CD4-positive, alpha-beta T cell (primary cell): ENCODE measurements at places on chromosomes 11 and 22.

DNA sequence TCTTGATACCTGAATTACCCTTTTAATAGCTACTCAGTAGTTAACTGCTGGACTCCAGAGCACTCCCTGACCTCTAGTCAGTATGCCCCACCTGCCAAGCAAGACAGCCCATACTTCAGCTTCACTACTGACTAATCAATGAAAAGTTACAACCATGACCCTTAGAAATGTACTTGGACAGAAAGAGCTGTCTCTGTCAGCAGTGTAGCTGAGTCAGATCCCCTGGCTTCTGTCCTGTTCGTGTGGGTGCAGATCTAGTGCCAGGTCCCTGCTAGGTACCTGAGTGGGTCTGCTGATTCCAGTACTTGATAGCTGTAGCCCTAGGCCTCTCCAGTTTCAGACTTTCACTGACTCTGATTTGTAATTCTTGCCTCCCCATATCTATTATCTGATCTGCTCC, 265.8 kb upstream of the POU2AF2 start:
- DNase-seq, result no peak

GRCh38 chr11:120929664-120930154, 94.2 kb upstream of the TBCEL start:
- peak; percentile 25 for DNase-seq

DNA sequence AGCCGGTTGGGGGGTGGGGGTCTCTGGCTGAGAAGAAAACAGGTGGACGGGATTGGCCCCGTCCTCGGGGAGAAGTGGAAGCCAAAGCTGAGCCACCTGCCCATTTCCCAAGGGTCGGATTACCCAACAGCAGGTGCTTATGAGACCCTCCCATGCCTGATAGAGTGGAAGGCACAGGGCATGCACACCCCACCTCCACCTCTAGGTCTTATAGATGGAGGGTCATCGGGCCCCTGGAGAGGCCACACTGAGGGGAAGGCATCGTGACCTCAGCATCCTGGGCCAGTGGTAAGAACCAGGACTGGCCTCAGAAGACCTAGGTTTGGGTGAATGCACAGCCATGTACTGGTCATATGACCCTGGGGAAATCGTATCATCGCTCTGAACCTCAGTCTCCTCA, 85.9 kb downstream of the BUD13 start:
- no peak for DNase-seq

DNA sequence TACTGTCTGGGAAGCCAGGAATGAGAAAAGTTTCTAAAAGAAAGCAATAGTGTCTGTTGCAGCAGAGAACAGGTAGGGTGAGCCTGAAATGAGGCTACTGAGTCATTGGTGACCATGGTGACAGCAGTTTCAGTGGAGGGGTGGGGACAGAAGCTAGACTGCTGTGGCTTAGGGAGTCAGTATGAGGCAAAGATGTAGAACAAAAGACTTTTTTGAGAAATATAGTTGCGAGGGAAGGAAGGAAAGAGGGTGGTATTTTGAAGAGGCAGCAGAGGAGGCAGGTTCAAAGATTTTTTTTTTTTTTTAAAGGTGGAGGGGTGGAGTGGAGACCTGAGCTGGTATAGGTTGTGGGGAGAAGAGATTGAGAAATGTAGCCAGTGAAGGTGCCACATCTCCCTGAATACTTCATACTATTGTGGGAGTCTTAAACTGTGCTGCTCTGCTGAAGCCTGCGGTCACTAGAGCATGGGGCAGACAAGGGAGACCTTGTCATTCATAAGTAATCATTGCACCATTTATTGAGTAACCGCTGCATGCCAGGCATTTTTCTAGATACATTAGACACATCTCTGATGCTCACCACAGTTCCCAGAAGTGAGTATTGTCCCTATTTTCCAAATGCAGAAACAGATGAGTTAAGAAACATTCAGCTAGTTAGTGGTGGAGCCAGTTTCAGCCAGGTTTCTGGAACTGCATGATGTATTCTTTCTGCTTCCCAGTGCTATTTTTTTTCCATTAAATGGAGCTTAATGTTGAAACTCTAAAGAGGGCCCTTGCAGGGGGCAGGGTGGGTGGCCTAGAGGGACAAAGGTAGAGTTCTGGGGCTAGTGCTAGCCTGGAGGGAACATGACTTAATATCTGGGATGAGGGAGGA, 49.9 kb downstream of the STIM1 start:
- peak; percentile 79 for DNase-seq

DNA sequence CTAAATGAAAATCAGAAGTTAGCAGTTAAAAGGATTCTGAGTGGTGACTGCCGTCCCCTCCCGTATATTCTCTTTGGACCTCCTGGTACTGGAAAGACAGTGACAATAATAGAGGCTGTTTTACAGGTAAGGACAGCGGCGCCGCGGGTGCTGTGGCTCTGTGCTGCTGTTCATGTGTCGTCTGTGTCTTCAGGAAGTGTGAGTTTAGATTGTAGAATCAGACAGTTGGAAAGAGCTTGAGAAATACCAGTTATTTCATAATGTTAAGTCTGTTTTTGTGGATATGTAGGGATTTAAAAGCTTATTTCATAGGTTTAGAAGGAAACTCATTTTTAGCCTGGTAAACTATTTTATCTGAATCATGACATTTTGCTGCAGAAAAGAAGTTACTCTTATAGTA, 27.4 kb upstream of the PANX2 start:
- DNase-seq, result no peak

GRCh38 chr11:13338427-13339069, 61.0 kb downstream of the BMAL1 start:
- no peak for DNase-seq

DNA sequence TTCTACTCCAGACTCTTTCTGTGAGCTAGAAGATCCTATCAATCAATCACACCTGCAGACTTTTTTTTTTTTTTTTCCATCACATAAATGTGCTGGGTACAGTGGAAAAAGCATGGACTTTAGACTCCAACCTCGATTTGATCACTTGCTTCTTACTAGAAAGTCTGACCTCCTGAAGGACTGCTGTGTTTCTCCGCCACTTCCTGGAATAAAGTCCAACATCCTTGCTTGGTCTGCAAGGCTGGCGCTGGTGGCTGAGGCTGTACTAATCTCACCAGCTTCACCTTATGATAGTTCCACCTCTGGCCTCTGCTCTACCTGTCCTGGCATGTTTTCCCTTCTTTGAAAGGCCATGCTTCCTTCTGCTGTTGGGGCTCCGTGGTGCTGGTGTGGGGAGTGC, 60.9 kb upstream of the SESN3 start:
- DNase-seq, result no peak

DNA sequence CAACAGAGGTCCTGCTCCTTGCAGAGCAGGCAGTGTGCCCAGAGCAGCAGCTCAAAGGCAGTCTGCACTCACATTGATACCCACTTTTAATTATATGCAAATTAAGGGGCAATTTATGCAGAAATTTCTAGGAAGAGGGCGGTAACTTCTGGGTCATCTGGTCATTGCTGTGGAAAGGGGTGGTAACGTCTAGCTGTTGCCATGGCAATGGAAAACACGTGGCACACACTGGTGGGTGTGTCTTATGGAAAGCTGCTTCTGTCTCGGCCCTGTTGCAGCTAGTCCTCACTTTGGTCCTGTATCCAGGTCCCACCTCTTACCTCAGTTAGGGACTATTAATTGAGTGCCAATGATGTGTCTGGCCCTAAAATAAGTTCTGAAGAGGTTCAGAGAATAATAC, 36.8 kb downstream of the BARX2 start:
- no peak for DNase-seq

DNA sequence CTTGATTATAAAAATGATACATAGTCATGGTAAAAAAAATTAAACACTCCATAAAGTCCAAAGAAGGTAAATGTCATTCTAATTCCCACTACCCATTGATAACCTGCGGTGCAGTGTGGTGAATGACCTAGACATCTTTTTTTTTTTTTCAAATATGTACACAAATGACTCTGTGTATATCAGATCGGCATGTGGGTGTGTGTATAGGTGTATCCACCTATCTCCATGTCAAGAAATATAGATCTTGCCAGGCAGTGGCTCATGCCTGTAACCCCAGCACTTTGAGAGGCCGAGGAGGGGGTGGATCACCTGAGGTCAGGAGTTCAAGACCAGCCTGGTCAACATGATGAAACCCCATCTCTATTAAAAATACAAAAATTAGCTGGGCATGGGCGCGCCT, 18.4 kb upstream of the CBX6 start:
- DNase-seq, result no peak
